AG08395 (cell line): ENCODE measurements at places on chromosomes 16 and 17.

GRCh38 chr17:74356646-74357465 lies 4.8 kb downstream of the BTBD17 start:
- no peak for DNase-seq

DNA sequence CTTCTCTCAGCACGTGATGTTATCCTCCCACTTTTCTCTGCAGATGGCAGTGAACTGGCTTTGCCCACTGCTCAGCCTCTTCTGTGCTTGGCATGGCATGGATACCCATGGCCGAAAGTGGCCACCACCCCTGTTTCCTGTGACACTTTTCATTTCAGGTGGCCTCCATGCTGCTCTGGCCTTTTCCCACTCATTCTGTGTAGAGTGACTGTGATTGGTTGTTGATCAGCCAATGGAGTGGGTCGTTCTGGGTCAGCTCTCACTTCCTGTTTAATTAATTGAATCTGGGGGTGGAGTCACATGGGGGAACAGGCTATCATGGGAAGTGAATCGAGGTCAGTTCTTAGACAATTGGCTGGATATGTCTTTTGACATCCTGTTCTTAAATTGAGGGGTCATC lies 350.1 kb upstream of the EEF2KMT start:
- no peak for DNase-seq

DNA sequence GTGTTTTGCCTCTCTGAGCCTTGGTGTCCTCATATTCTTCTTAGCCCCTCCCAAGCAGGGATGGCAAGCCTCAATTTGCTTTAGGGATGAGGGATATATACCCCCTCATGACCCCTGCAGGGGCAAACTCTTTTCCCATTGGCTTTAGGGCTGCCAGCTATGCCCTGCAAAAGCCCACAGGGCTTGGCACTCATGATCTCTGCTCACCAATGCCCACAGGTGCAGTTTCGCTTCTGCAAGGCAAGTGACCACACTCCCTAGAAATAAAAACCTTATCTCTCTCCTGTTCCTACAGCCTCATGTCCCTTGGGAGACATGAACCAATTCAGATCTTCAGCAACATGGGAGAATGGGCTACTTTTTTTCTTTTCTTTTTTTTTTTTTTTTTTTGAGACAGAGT lies 8.8 kb downstream of the BEAN1 start:
- no peak for DNase-seq

DNA sequence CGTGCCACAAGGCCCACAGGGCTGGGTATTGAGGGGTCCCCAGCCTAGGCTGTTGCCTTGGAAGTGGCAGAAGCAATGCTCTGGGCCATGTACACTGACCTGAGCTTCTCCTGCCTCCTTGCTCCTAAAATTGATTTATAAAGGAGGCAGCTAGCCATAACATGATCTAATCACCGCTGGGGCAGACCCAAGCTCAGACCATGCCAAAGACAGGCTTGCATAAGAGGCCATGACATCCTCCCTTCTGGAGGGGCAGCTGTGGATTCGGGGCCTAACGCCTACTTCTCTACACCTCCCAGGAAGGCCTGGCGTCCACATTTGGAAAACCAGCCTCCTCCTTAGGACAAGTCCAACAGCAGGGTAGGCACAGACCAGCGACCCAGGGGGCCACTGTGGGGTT lies 12.3 kb downstream of the HSD11B2 start:
- peak; percentile 61 for DNase-seq

DNA sequence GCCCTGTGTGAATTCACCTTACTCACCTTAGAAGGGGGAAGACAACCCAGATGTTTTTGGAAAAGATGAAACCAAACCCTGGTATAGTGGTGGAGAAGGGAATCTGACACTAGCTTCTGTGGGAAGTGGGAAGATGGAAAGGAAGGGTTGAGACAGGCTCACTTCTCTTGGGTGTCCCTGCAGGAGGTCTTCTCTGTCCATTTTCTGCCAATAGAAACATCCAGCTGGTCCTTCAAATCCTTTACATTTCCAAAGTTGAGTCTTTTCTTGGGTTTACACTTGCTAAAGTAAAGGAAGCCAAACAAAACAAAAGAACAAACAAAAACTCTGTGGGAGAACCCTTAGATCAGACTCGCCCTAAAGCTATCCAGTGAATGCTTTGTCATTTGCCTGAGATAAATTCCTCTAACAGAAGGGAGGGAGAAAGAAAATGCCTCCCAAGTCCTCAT lies 10.2 kb downstream of the HOXB1 start:
- peak; percentile 62 for DNase-seq

DNA sequence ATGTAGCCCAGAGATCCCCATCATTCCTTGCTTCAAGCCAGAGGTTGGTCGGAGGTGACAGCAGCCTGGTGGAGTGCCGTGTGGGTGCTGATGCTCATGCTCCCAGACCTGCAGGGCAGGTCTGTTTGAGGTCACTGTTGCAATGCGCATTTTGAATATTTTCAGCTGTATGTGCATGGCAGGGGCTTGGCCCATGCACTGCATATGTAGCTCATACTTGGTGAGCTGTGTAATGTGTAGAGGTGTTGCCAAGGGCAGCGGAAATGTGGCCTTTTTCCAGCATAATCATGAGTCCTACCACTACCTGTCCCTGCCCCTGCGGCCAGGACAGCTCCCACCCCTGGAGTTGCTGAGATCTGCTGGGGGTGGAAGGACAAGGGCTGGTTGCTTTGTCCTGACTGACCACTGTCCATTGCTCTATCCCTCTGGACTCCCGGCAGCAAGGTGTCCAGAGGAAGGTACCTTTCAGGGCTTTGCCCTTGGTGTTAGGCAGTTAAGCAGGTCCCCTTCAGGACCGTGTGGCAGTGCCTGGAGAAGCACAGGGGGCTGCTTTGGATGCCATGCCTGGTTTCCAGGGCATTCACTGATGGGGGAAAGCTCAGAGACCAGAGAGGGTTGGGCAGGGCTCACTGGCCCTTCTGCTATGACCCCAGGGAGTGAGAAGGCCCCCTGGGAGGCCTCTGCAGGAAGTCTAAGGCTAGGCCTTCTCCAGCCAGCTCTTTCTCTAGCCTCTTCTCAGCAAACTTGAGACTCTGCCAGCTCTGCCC lies 215.2 kb downstream of the NTN1 start:
- no peak for DNase-seq

DNA sequence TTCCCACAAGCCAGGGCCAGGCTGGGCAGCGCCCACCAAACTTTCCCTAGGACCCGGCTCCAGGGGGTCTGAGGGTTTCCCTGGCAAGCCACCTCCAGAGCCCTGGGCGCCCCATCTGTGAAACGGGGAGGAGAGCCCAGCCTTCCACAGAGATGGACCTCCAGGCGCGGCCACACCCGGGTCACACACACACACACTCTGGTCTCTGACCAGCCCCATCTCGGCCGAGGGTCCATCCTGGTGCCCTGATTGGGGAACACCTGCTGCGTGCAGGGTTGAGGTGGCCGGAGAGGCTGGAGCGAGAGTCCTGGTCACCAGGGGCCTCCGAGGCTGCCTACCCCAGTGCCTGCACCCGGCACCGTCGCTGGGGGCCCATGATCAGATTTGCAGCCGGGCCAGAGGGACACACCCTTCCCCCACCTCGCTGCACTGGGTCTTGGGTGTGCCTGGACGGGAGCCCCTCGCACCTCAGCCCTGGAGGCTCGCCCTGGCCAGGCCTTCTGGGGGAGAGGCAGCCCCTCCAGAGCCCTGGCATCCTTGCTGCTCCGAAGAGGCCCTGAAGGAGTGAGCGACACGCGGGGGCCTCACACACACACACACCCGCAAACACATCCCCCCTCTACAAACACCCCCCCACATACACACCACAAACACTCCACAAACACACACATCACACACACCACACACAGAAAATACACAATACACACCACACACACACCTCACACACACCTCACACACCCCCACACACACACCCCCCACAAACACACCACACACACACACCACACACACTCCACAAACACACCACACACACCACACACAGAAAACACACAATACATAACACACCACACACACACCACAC lies 29.7 kb downstream of the SLC25A10 start:
- DNase-seq, result no peak

DNA sequence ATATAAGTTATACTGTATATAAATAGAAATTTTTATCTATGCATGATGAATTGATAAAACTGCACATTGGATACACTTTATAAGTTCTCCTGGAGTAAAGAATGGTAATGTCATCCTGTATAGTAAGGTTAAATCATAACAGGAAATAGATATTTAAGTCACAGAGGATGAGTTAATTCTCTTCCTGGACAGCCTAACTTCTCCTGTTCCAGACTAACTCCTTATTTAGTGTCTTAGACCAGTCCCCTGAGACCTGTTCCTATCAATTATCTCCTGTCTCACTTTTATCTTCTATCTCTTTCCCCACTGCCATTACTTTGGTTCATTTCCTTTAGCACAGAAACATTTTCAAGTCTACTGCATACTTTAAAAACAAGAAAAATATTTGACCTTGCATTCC lies 46.5 kb downstream of the SSH2 start:
- no peak for DNase-seq

- DNase-seq, result no peak
Observed at GRCh38 chr17:14748036-14748710, 447.3 kb downstream of the HS3ST3B1 start.

- DNase-seq, result no peak
Observed at GRCh38 chr16:89009343-89010209, 32.6 kb upstream of the CBFA2T3 start.
